ENCODE measurements at places on chromosomes 12 and 14.

DNA sequence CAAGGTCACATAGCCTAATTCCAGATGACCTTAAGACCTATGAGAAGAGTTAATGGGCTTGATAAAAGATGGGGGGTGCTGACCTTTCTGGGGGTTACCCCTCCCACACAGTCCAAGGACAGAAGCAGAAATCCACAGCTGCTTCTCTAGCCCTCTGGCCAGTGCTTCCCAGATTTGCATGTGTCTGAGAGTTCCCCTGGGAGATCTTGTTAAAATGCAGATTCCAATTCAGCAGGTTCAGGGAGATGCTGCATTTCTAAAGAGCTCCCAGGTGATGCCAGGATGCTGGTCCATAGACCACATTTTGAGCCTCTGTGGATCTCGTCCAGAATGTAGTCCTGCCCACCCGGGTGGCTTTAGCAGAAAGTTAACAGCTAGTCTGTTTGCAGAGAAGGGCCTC is 82.1 kb downstream of the WSCD2 start:
- no peak for DNase-seq

GRCh38 chr12:113867258-113867657 is 98.9 kb downstream of the RBM19 start:
- DNase-seq: no peak

GRCh38 chr14:99215277-99215676 is 56.7 kb downstream of the BCL11B start:
- DNase-seq: no peak

DNA sequence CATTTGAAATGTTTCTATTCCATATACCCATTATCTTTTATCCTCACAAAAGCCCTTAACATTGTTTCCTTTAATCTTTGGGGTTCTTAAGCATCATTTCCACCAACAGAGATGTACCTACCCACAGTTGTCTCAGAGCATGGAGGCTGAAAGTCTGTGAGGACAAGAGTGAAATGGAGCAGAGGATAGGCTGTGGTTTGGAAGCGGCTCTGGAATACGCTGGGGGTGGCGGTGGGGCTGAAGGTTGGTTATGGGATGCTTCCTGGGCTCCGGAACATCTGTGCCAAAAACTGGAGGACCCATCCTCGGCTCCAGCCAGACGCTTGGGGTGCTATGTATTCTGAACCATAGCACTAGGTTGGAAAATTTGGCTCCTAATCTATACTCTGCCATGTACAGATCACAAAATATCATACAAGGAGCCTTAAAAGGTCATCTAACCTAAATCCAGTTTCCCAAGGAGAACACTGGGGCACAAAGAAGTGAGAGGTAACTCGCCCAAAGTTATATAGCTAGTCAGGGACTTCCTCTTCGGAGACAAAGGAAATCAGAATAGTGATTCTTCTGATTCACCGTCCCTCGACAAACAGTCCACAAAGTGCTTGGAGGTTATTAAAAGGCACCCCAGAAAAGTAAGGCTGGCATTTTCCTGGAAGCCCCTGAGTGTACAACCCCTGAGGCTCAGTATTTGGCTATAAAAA is 2.5 kb downstream of the PPP1R3E start:
- DNase-seq: no peak

GRCh38 chr12:62403031-62403430 is 63.6 kb upstream of the MON2 start:
- no peak for DNase-seq

- no peak for DNase-seq
Observed at GRCh38 chr12:26172539-26172938, 22.8 kb upstream of the SSPN start.

- DNase-seq: no peak
Observed at GRCh38 chr14:99467336-99468078, 13.2 kb downstream of the SETD3 start.

DNA sequence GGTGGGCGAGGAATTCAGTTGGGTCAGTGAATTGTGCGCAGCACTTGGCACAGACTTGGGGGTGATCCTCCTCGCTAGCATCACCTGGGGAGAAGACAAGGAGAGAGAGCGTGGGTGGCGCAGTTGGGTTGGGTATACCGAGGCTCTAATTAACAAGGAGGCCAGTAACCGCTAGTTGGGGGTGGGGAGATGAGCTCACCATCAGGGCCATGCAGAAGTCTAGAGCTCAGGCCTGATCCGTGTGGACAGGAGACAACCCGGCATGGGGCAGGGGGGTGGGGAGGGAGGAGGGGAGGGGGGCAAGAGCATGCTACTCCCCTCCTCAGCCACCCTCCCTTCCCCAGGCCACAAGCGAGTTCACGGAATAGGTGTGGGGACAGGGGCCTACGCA is 580 bp downstream of the SALL2 start:
- no peak for DNase-seq
